RCC 7860 (cell line): ENCODE measurements at places on chromosomes 6 and 20.

DNA sequence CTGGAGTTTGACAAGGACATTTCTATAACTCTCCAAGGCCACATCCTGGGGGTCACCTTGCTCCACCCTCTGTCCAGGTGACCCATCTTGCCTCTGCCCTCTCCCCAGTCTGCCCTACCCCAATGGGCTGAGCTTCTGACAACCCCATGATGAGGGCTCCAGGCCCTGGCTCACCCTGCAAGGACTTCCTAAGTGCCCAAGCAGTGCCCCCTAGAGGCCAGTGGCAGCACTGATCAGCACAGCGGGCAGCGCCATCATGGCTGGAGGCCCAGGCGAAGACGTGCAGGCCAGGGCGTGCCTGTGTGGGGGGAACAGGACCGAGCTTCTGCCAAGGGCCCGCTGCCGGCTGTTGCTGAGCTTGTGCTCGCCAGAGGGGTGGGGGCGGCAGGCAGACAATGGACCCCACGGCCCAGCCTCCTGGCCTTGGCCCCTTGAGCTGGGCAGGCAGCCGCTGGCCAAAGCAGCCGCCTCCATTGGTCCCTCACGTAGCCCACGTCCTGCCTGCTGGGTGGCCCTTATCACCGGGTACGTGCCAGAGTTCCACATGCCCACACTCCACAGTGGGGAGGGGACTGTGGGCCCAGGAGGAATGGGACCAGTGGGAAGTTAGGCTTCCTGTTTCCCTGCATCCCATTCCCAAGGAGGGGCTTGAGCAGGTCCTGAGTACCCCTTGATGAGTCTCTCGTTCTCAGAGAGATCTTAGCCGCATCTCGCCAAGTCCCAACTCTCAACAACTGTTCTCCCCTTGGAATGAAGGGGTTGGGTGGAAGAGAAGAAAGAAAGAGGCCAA lies 64.3 kb downstream of the MRPL14 start:
- DNase-seq = no peak

GRCh38 chr6:10908228-10908627 lies 21.4 kb downstream of the SYCP2L start:
- DNase-seq = no peak

DNA sequence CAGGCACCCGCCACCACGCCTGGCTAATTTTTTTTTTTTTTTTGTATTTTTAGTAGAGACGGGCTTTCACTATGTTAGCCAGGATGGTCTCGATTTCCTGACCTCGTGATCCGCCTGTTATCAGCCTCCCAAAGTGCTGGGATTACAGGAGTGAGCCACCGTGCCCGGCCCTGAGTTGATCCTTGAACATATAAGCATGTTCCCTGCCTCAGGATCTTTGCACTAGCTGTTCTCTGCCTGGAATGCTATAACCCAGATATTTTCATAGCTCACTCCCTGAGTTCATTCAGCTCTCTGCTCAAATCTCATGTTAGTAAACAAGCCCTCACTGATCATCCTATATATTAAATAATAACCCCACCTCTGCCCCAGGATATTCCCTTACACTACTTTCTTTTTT lies 9.0 kb upstream of the DLK2 start:
- DNase-seq = no peak

DNA sequence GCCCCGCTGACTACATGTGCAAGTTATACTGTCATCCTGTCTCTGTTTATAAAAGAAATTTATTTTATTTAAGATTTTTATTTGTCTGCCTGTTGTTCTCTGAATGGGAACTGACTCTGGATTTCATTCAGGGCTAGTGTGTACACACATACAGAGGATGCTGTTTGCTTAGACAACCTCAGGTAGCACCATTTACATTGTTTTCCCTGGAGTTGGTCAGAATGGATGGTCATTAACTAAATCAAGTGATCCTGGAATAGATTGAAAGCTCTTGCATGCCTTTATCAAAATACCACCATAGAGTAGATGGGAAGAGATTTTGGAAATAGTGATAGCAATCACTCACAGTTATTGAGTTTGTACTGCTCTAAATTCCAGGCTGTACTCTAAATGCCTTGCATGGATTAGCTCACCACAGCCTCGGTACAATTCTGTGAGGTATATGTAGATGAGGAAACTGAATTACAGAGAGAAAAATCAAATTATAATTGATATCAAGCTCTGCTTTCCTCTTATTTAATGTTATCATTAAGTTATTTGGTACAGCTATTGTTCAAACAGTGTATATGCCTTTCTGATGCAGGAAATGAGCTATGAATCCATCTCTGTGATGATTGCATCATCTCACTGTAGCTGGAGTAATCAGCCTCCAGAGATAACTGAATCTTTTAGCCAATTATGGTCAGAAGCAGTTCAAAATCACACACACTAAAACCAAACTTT lies 51.9 kb downstream of the RNF217 start:
- peak; percentile 16 for DNase-seq

GRCh38 chr20:62505337-62506045 lies 29.7 kb upstream of the GATA5 start:
- no peak for DNase-seq

DNA sequence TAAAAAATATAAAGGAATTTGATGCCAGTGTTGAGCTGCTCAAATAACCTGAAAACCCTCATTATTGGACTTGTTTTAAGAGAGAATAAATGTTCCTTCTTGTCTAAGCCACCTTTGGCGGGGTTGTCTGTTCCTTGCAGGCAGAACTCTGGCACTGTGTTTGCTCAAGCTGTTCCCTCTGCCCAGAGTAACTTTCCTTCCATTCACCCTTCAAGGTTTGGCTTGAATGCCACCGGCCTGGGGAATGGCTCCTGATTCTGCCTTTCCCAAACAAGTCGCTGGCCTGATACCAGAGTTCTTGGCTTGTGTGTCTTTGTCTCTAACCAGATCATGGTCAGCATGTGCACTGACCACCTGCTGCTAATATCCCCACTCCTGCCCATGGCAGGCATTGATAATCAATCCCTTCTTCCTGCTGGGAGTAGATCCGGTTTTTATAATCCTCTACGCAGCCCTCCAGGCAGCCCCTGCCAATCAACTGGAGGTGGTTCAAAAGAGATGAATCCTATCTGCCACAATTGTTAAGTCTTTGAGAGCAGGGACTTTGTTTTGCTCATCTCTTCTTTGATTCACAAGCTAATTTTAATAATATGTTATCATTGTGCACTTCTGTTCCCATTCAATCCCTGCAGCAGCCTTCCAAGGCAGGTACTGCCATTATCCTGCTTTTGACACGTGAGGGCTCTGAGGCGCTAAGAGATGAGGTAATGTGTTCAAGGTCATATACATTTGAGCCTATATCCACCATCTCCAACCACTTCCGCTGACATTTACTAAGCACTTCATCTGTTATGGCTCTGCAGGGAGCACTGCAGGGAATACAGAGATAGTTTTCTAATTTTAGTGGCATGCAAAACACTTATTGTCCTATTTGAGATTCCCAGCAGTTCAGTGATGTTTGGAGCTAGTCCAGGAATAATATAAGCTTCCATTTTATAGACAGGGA lies 3.1 kb upstream of the CCM2L start:
- no peak for DNase-seq
